NCI-H524 treated with DMSO at 0.1 percent for 48 hours (cell line): ENCODE measurements at places on chromosomes 3 and 15.

GRCh38 chr3:3353153-3353552, 173.7 kb upstream of the CRBN start:
- no peak for DNase-seq

DNA sequence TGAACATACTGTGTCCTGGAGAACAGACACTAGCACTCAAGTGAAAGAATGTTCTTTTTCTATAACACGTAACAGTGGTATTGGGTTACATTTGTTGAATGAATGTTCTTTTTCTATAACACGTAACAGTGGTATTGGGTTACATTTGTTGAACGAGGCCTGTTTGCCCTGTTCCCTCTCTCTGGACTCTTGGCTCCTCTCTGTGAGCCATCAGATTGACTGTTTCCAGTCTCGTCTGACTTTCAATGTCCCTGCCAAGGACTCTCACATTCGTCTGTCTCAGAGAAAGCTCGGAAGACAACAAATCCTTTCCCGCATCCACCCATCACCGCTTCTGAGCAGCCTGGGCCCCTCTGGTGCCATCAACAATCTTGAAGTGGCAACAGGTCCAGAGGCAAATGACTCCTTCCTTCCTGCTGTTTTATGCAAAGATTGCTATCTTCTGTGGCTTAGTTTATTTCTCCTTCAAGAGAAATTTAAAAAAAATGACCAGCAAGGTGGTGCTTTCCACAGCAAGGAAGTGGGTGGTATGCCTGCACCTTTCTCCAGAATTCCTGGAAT, 8.0 kb downstream of the TMEM45A start:
- no peak for DNase-seq

DNA sequence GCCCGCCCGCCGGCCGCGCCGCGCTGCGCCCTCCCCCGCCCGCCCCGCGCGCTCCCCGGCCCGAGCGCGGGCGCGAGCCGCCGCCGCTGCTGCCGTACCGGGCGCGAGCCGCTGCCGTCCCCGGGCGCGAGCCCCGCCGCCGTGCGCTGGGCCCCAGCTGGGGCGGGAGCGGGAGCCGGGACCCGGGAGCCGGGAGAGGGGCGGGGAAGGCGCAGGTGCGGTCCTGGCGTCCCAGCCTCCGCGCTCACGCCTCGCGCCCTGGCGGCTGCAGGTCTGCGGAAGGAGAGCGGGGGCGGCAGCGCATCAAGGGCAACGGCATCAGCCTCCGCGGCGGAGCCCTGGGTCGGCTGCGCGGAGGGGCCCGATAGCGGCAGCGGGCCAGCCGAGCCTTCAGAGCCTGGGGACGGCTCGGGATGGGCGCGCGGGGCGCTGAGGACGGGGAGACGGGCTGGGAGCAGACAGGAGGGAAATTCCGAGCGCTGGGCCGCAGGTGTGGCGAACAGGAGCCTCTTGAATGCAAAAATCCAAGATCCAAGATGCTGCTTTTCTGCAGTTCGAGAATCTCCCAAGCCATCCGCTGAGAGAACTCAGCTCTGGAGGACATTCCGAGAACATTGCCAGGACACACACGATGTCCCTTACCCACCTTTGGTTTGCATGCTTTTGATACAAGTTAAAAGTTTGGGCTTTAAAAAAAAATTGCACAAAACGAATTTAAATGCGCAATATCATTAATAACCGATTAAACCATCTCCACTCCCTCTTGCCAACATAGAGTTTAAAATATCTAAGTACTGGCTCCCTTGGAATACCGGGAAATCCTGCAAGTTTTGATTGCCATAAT, 251.1 kb downstream of the TJP1 start:
- no peak for DNase-seq

- DNase-seq, result no peak
These were observed 19.5 kb upstream of the BSN start for GRCh38 chr3:49534581-49535441.

DNA sequence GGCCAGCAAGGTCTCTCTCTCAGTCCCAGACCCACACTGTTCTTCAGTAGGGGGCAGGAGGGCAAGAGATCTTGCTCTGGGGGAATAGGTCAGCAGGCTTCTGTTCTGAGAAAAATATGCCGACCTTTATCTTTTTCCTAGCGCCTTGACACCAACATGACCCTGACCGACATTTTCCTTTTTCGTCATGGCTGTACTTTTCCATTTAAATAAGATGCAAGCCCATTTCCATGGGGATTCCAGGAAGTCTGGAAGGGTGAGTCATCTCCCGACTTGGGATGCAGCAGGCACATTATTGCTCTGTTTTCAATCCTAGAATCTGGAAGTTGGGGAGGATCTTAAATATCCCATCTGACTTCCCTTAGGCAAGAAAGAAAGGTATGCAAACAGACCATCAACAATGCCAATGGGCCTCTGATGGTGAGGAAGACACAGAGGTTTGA, 261.5 kb upstream of the LRTM1 start:
- DNase-seq, result no peak

DNA sequence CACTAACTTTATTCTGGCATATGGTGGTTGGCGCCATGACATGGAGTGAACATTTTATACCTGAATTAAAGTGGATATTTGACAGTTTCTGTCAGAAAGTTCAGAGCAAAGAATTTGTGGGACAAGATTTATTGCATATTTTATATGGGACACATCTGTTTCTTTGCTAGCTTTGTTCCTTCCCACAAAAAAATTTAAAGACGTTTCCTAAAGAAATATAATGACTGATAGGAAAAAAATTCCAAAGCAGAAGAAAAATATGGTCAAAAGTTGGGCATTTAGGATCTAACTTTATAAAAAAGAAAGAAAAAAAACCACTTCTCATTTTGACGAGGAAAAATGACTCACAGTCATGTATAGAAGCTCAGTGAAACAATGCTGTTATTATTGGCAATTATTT, 101.6 kb downstream of the GREM1 start:
- no peak for DNase-seq

- no peak for DNase-seq
These were observed 17.3 kb downstream of the NIPA2 start for GRCh38 chr15:22855791-22856190.

DNA sequence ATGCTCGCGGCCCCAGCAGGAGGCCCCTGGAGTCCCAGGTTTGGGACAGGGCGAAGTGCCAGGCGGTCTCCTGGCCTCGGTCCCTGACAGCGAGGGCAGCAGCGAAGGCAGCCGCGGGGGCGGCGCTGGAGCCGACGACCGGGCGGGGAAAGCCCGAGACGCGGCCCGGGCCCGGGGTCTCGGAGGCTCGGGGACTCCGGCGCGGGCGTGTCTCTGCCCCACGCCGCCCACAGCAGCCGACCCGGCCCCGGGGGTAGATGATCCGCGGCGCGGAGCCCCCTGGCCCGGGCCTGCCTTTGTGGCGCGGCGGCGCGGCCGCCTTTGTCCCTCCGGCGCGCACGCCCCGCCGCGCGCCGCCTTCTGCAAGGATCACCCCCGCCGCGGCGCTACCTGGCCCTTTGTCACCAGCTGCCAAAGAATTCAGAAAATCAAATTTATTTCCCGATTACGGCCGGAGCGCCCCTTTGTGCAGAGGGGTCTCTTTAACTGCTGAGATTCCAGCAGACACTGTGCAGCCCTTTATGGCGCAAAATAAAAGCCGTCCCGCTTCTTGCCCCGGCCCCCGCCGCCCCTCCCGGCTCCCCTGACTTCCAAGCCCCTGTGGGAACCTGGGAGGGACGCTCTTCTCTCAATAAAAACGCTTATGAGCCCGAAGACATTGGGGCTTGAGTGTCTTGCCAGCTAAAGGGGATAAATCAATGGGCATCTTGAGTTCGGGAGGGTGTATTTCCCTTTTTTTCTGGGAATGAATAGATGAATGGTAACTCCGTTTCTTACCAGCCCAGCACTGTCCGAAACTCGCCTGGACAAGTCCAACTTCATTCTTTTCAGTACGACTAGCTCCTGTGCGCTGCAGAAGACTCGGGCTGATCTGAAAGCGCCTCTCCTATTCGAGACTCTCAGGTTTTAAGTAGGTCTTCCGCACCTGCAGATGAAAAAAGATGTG, 68.4 kb downstream of the HES1 start:
- no peak for DNase-seq

- no peak for DNase-seq
These were observed 45.2 kb upstream of the RASA2 start for GRCh38 chr3:141441381-141442364.

DNA sequence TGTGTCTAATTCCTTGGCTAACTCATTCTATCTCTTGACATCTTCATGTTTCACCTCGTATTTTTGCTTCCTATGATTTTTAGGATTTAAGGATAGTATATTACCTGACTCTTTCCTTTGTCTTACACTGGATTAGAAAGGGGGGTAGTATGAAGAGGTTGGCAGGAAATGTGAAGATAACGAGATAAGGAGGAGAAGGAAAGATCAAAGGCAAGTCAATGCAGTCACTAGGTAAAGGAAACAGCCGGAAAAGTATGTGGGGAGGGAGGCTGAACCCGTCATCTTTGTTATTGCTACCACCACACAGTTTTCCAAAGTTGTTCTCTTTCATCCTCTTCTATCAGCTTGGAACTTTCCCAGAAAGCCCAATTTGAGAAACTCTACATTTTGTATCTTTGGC, 90.6 kb downstream of the SLC9A9 start:
- no peak for DNase-seq

DNA sequence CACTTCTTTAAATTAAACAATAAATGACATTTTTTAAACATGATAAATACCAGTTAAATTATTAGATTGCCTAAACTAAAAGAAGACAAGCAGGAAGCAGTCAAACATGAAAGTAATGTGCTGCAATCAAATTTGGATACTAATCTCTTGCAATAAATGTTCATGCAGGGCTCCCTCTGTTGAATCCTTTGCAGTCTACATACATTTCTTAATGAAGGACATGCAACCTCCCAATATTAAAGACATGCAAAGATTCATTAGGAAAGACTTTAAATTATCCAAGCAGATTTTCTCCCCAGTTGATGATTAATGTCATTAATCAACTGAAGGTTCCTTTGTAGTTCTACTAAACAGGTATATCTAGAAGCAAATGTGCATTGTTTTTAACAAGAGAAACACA, 245.4 kb downstream of the ZIC4 start:
- no peak for DNase-seq

GRCh38 chr3:180288816-180289215, 252.1 kb upstream of the PEX5L start:
- no peak for DNase-seq

GRCh38 chr15:24848050-24848449, 106.7 kb upstream of the SNRPN start:
- peak; percentile 30 for DNase-seq

GRCh38 chr3:24582431-24583403, 88.1 kb upstream of the THRB start:
- DNase-seq, result no peak

GRCh38 chr3:70647094-70647493, 334.7 kb upstream of the MDFIC2 start:
- no peak for DNase-seq

- DNase-seq, result no peak
These were observed 158.1 kb downstream of the SSR3 start for GRCh38 chr3:156396851-156397250.

DNA sequence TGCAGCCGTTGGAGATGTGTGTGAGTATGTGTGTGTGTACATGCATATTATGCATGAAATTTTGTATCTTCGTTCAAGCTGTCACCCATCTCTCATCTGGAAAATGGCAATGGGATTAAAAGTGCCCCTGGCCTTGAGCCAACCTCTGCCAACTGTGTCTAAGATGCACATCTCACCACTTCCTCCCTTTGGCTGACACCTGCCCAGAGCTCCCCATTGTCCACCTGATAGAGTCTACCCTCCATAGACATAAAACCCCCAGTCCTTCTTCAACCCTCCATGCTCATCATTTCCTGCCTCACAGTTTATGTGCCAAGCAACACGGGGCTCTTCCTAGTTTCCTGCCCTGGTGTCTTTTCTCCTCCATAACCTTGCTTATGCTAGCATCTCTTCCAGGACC, 187.5 kb upstream of the HES1 start:
- peak; percentile 13 for DNase-seq

- peak; percentile 95 for DNase-seq
These were observed 420.4 kb upstream of the PROK2 start for GRCh38 chr3:72205297-72205826.

GRCh38 chr3:19526071-19526470, 377.8 kb downstream of the KCNH8 start:
- DNase-seq, result peak; percentile 69

- DNase-seq, result no peak
These were observed 74.9 kb downstream of the CEMIP start for GRCh38 chr15:80854104-80854503.

DNA sequence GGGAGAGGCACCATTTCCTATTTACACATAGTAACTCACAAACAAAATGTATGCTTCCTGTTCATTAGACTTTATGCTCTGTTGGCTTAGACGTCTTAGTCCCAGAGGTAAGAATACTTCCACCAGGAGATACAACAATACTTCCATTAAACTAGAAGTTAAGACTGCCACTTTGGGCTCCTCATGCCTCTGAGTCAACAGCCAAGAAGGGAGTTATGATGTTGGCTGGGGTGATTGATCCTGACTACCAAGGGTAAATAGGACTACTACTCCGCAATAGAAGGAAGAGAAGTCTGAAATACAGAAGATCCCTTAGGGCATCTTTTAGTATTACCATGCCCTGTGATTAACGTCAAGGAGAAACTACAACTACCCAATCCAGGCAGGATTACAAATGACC, 43.5 kb upstream of the ABI3BP start:
- DNase-seq, result no peak

GRCh38 chr3:3633761-3634160, 165.5 kb upstream of the LRRN1 start:
- DNase-seq, result no peak

GRCh38 chr3:49007771-49008528, 759 bp downstream of the WDR6 start:
- DNase-seq, result no peak

GRCh38 chr3:129983561-129983960, 9.0 kb downstream of the TRH start:
- no peak for DNase-seq

- DNase-seq, result no peak
These were observed 1.4 kb upstream of the NECTIN3 start for GRCh38 chr3:111069974-111070771.

DNA sequence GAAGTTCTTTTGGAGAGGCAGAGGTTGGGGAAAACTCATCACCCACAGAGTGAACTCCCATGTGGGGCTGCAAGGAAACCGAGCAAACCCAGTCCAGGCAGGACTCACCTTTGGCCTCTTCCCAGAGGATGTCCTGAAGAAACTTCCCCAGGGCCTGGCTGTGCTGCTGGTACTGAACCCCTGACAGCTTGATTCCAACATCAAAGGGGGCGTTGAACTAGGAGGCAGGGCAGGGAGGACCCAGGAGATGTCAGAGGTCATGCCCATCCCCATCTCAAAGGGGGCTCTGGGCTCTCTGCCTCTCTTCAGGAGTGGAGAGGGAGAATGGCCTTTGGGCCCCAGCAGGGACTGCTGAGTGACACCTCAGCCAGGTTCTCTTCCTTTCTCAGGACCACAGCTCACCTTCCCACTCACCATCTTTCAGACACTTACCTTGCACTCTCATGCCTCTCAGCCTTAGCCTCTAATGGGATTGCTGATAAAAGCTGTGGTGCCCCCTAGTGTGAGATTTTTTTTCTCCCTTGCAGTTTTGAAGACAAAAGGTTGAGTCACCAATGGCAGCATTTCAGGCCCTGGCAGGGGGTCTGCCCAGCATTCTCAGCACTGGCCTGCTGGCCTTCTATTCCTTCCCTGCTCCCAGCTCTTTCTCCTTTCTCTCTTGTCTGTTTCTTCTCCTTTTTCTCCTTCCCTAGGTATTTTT, 6.0 kb downstream of the GHRL start:
- DNase-seq, result peak; percentile 20

GRCh38 chr15:66503780-66504562, 684 bp downstream of the RPL4 start:
- DNase-seq, result no peak

- DNase-seq, result no peak
These were observed 240.1 kb upstream of the ZPLD1 start for GRCh38 chr3:102194760-102195159.
